ENCODE measurements at places on chromosomes 7 and 10.

- no peak for DNase-seq
Measured at GRCh38 chr7:158295966-158296797, 291.4 kb downstream of the PTPRN2 start.

GRCh38 chr10:26361971-26362370, 76.2 kb upstream of the APBB1IP start:
- DNase-seq: no peak

- no peak for DNase-seq
Measured at GRCh38 chr7:111955616-111956015, 250.6 kb downstream of the DOCK4 start.

DNA sequence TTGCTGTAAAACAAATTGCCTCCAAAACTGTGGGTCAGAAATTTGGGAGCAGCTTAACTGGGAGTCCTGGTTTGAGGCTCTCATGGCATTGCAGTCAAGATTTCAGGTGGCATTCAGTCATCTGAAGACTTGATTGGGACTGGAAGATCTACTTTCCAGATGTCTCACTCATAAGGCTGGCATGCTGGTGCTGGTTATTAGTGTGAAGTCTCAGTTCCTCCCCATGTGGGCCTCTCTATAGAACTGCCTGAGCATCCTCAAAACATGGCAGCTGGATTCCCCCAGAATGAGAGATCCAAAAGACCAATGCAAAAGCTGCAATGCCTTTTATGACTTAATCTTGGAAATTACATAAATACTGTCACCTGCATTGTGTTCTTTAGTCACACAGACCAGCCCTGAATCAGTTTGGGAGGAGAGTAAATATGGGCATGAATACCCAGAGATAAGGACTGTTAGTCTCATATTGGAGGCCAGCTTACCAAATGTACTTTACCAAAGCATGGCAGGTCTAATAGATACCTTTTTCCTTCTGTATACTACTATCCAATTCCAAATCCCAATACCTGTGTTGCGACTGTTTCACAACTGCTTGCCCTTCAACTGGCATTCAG, 6.5 kb upstream of the HERPUD2 start:
- DNase-seq: no peak

- no peak for DNase-seq
Measured at GRCh38 chr7:121572615-121573014, 176.5 kb upstream of the FAM3C start.

GRCh38 chr7:13904689-13905088, 84.8 kb downstream of the ETV1 start:
- DNase-seq: no peak
